ENCODE measurements at places on chromosomes 12 and 14. TPM values are rescaled to one million over a fixed set of nuclear protein-coding genes. Genes with fewer than 3 reads are reported as not detected.

GRCh38 chr12:116482179-116482578 is 77.0 kb upstream of the MAP1LC3B2 start:
- no peak for DNase-seq

DNA sequence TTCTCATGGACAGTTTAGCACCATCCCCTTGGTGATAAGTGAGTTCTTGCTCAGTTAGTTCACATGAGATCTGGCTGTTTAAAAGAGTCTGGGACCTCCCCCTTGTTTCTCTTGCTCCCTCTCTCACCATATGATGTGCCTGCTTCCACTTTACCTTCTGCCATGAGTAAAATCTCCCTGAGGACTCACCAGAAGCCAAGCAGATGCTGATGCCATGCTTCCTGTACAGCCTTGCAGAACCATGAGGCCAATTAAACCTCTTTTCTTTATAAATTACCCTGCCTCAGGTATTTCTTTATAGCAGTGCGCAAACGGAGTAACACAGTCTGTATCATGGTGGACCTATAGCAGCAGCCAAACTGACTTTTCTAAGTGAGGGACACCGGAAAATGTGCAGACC is 58.8 kb downstream of the ATP2B1 start:
- no peak for DNase-seq

Gene CFAP251
- total RNA-seq = 2.9 TPM

DNA sequence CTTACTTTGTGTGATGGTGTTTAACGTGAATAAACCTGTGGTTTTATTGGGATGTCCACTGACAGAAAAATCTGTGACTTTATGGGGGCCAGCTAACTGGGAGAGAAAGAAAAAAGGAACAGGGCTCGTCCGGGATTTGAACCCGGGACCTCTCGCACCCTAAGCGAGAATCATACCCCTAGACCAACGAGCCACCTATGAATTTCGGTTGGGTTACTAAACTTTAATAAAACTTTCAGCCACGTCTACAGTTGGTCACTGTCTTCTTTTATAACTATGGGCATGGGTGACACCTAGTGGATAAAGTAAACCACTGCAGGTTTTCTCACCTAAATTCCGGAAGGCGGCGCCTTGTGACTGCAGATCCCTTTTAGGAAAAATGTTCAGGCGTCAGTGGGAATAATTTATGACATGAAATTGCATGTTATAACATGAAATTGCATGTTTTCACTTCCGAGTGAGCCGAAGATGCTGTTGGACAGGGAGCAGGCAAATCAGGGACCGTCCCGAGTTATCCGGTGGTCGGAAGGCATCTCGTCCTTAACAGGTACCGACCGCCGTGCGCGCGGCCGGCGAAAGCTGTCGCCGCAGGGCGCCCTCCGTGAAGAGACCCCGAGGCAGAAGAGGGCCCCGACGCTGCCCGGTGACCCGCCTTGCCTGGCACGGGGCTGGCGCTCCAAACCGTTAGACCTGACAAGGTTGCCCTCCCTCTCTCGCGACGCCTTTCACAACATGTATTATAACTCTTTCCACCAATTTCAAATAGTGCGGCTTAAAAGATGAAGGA is 18.2 kb upstream of the RNASE12 start:
- DNase-seq = peak; percentile 59

- no peak for DNase-seq
These were observed 120.7 kb upstream of the PTPRB start for GRCh38 chr12:70757830-70758493.

DNA sequence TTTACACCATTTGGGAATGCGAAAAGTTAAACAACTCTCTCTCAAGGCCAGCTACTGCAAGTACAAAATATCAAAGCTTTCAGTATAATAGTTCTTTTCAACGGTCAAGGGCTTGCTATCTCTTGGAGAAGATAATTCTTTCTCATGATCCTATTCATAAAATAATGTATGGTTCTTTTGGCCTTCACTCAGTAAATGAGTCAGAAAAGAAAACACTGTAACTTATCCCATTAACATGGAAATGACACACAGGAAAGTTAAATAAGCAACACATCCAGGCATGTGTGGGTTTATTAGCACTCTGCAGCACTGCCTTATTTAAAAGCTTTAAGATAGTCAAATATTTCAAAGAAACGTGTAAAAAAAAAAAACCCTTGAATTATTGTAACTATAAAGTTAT is 36.9 kb downstream of the ZFC3H1 start:
- DNase-seq = no peak

Gene CD163
- total RNA-seq = 0.77 TPM

DNA sequence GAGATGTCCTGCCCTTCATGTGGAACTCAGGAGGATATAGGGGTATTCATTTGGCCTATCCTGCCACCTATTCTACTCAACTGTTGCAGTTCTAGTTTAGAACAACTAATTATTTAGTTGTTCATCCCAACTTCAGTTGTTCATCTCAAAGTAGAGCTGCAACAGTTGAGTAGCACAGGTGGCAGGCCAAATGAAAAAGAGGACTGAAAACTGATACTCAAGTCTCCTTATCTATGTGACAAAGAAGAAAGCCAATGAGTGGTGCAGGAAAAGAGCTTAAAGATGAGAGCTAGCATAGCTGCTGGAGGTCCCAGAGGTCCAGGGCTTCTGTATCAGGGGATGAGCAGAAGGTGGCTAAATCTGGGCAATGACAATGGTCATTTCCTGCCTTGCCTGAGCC is 148.9 kb upstream of the KITLG start:
- no peak for DNase-seq

- DNase-seq = no peak
These were observed 263.1 kb upstream of the CRY1 start for GRCh38 chr12:107356266-107356936.

DNA sequence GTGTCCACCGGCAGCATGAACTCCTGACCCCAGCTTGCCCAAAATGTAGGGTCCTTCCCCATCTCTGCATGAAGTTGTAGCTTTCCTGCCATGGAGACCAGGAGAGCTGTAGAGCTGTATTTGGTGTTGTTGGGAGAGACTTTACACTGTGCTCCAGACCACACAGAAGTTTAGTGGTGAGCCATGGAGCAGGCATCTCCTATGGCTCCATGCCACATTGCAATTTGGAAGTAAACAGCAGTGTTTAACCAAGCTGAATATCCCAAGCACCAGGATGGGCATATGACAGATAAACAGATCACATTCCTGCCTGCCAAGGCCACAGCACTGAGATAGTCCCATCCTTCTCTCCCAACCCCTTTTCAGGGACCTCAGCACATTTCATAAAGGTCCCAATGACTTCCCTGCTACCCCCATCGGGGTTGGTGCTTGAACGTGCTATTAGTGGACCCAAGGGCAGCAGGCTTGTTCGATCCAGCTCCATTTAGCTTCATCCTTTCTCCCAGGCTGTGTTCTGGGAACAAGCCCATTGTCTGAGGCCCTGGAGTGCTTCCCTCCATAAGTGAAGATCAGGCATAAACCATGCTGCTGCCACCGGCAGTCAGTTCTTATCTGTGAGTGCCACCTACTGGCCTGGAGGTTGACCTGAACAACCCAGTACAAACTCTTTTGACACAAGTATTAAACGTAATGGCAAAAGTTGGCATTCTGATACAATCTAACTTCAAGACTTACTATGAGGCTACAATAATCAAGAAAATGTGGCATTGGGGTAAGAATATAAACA is 172.3 kb upstream of the ATXN7L3B start:
- DNase-seq = peak; percentile 48
